ENCODE measurements at places on chromosomes 16 and 17.

- no peak for DNase-seq
Observed at GRCh38 chr16:71847096-71847495, 1.3 kb downstream of the ATXN1L start.

GRCh38 chr17:48637323-48638260 is 11.4 kb upstream of the HOXB9 start:
- no peak for DNase-seq

DNA sequence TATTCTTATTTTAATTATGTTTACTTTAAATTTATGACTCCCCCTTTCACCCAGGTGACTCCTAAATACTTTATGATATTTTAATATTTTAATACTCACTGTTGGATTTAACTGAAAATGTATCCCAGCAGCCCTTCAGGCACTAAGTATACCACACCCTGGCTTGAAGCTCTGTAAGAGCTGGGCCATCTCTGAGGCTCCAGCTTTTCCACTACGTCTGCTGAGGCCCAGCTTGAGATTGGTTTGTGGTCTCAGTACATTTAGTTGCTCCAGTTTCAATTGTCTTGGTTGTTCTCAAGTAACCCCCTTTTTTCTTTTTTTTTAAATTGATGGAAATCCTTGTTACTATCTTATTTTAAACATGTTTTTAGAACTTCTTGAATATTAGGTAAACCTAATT is 27.0 kb upstream of the CAPNS2 start:
- DNase-seq, result no peak

DNA sequence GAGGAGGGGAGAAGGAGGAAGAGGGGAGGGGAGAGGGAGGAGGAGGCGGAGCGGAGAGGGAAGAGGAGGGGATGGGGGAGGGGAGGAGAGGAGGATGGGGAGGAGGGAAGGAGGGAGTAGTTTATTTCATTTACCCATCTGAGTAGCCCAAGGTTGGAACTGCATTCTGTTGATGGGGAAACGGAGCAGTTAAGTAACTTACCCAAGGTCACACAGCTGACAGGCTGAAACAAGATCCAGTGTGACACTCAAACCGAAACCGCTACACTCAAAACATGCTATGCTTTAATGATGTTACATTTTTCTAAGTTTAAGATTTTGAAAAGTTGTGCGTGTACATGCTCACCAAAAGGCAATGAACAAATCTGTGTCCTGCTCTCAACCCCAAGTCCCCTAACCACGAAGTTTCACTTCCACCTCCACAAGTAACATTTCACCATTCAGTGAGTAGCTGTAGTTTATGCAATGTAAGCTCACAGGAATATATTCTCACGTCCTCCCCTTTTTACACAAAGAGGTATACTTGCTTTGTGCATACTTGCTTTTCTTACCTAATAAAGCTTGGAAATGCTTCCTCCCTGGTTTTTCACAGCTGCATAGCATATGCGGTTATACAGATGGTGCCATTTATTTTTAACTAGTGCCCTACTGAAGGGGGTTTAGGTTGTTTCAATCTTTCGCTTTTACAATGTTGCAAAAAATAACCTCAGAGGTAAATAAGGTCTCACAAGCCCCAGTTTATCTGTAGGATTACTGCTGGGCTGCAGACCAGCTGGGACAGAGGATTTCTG is 275.3 kb downstream of the PARN start:
- DNase-seq, result no peak

- DNase-seq, result no peak
Observed at GRCh38 chr16:57759541-57760356, 24.2 kb downstream of the KATNB1 start.

DNA sequence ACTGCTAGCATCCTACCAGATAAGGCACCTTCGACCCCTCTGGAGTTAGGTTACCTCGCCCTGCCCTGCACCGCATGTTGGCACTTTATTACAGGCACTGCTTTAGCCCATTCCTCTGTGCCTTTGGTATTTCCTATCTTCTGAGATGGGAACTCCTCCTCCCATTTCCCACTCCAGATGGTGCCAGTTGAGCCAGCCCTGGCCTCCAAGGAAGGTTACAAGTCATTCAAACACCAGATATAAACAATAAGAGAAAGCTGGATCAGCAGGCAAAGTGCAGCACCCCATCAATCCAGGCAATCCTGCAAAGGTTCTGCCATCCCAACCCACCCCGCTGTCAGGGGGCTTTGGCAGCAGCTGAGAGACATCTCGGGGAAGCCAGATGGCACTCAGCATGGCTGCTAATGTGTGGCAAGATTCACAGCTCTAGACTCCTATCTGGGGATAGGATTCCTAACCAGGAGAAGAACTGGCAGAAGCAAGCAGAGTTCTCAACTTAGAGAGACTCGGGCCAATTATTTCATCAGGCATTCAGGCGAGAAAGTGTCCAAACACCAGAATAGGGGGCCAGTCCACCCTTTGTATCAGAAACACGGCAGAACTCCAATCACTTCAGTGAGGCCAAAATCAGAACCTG is 113.0 kb downstream of the COPRS start:
- DNase-seq, result no peak

DNA sequence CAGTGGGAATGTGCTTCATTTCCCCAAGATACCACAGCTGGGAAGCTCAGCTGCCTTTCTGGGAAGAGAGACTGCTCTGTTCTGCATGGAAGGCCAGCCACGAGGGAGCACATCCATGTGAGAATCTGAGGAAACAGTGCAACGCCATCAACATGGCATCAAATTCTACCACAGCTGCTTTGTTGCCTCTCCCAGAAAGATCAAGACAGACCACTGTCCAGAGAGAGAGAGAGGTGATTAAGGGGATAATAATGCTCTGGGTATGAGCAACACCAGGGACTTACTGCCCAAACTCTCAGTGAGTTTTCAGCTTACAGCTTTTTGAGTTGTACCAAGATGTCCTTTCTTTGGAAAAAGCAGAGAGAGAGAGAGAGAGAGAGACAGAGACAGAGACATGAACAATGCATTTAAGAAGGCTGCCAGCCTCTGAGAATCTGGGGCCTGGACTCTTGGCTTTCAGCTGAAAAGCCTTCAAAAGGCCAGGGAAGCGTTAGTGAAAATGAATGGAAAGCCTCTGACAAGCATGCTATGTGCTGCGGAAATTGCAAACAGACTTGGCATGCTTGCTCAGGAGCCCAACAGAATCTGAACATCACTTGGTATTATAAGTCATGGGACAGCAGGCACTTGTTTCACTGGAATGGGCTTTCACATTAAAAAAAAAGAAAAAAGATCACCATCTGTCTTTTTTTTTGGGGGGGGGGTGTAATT is 223.1 kb downstream of the MAP2K6 start:
- no peak for DNase-seq

DNA sequence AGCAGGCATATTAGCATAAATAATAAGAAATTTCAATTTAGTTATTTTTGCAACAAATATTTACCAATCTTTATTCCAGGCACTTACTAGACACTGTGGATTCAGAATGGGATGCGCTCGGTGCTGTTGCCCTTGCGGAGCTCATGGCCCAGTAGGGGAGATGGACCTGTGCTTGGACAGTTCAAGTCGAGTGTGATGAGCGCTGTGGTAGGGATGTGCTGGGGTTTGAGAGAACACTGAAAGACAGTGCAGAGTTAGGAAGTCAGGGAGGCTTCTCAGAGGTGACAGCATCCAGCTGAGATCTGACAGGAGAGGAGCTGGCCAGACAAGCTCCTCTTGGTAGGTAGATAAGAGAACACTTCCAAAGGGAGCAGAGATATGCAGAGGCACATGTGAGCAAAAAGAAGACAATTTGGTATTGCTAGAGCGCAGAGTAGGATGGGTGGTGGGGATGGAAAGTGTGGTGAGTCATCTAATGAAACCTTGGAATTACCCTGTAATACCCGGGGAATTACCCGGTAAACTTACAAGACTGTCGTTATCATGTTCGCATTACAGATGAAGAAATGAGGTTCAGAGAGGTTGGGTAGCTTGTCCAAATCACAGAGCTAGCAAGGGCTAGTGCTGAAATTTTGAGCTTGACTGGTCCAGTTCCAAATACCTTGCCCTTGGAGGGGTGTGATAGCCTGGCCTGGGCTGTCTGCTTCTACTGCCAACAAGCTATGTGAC is 298.1 kb upstream of the N4BP1 start:
- DNase-seq, result no peak

GRCh38 chr17:7515911-7516610 is 31.9 kb downstream of the POLR2A start:
- DNase-seq, result no peak
